Mesenteric fat pad (tissue), 1 donor: ENCODE measurements at places on chromosomes 7 and 10. TPM values are rescaled to one million over a fixed set of nuclear protein-coding genes. Genes with fewer than 3 reads are reported as not detected.

Gene PRKG1
- total RNA-seq = 12.9 TPM

Gene CDK5
- 7.3 TPM for total RNA-seq

Gene ITGB8
- 6.1 TPM for total RNA-seq

Gene SFTPD
- not detected for total RNA-seq

Gene ALOX5
- 36.8 TPM for total RNA-seq

Gene MCM10
- total RNA-seq = 1.2 TPM

Gene ANKRD30A
- 3.5 TPM for total RNA-seq

Gene MOGAT3
- not detected for total RNA-seq
